Stimulated activated CD8-positive, alpha-beta memory T cell treated with anti-CD3 and anti-CD28 coated beads, Interleukin-4, amount 100 ng/mL, for 1 hour (primary cell): ENCODE measurements at places on chromosomes 3 and 15.

DNA sequence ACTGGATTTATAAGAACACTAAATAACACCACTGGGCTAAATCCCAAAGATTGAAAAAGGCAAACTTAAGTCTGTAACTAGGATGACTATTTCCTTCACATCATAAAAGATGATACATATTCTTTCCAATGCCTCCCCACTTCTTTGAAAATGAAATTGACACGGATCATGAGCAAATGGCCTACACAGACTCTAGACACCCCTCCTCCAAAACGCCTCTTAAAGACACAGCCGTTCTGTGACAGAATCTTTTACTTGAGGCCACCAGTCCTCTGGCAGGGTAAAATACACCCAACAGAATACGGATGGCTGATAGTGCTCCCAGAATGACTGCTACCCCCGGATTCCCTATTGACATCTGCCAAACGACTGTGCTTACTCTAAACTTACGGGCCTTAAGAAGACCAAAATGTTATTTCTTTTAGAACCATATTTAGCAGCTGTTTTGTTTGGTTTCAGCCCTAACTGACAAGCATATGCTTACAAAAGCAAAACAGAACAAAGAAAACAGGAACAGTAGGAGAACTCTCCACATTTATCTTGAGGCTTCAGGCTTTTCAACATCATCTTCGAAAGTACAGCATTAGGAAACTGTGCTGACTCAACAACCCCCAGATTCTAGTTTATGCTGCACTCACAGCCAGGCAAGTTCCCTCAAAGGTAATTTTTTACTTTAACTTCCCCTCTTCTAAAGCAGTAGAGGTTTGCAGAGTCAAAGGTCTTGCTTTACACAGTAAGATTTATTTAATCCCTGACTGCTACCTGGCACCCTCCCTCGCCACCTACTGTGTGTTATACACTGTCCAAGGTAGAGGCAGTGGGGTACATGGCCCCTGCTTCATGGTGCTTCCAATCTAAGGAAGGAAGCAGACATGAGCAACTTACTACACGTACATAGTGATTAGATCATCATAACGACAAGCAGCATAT, 84.3 kb downstream of the TNIK start:
- DNase-seq: no peak

DNA sequence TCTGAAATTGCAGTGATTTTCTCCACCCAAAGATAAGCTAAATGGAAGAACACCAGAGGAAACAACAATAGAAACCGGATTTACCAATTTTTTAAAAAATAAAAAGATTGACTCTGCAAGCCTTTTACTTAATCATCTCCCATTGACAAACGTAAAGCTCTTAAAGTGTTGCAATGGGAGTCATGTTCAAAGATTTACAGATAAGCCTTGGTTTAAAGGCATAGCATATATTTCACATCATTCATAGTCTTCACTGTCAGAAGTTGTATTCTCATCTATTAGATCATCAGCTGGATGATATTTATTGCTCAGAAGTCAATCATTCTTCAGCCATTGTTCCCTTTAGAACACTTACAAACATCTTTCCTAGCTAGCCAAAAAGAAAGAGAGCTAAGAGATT, 397.6 kb downstream of the GBE1 start:
- DNase-seq: no peak

GRCh38 chr3:177525987-177526712, 328.9 kb upstream of the TBL1XR1 start:
- no peak for DNase-seq

DNA sequence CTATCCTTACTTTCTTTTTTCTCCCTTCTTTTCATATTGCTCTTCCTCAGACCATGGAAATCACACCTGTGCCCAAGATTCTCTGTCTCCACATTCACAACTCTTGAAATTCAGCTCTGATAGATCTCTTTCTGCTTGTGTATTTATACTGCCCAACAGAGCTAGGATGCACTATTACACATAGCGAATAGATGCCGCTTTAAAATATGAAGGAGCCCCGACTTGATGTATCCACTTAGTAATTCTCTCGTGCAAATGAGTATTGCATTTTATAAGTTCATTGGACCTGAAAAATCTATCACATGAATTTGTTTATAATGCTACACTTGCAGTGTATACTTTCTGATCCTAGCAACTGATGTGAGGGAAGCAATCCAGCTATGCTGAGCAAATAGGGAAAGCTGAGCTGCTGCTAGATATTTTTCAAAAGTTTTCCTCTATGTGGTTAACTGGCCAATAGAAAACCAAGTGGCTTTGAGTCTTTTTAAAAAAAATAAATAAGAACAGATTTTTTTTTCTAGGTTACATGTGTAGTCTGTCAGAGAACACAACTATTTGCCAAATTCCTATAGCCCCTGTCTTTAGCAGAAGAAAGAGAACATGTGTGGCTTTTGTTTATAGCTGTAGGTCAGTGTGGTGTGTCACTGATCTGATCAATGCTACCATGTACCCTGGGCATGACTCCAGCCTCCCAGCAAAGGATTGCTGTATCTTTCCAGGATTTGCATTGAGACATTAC, 64.3 kb upstream of the LEKR1 start:
- DNase-seq: no peak

DNA sequence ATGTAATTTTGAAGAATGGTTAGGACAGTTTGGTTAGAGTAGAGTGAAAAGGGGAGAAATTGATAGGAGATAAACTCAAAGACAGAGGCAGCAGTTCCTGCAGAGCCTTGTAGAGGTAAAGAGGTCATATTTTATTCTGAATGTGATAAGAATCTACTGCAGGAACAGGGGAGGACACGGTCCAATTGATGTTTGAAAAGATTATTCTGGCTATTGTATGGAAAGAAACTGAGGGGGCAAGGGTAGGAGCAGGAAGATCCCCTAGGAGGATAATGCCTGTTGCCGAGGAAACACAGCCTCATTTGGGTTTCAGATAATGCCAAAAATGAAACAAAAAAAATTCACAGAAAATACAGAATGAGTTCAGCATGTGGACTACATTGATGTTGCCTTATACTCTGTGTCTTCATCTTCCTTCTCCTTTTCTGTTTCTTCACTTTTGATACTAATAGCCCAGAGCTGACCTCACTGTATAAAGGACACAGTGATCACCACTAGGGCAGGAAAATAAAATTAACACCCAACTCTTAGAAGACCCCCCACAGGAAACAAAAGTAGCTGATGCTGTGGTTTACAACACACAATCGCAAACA, 454.6 kb upstream of the UBE2E2 start:
- DNase-seq: no peak

DNA sequence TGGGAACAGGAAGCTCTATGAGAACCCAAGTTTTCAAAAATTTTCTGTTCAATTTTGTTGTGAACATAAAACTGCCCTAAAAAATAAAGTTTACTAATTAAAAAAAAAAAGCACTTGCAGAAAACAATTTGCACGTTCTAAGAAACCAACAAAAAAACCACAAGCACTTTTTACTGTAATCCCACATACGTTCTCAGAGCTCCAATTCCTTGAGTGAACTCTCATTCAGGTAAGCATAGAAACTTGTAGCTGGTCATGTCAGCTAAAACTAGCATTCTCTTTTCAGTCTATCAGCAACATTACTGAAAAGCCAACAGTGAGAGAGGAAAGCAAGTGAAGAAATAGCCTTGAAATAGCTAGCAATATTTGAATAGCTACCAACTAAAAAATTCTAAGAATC, 11.5 kb upstream of the TMF1 start:
- no peak for DNase-seq

DNA sequence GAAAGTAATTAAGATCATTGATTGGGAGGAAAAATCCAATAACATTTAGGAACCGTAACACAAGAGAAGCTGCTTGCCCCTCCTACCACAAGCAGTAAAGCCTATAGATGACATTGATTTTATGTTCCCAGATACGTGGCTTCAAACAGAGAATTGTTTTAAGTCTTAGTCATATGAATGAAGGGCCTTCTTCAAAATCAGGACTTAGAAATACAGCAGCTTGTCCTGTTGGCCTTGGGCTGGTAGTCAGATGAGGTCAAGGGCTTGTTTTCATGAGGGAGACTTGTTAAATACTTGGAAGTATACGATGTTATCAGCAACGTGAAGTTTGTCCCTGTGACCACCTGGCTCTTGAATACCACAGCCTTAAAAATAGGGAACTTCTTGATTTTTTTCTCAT, 114.4 kb downstream of the VGLL4 start:
- DNase-seq: no peak

- DNase-seq: no peak
Measured at GRCh38 chr15:77537006-77537405, 95.7 kb downstream of the LINGO1 start.

DNA sequence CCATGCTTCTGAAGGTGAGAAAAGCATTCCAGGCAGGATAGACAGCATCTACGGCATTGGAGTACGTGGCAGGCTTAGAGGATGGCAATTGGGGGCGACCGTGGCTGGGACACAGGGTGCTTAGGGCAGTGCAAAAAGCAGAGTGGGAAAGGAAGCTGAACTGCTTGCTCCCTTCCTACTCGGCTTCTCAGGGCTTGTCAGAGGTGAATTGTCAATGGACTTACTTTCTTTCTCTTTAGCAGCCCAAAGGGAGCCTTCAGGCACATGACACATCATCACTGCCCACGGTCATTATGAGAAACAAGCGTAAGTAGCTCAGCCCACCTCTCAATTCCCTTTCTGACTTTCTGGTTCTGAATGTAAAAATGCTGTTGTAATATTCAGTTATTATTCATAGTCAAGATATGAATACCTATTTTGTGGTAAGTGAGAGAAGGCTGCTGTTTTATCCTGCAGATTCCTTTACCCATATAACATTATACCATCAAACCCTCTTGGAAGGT, 84.3 kb downstream of the KLHL25 start:
- no peak for DNase-seq

- DNase-seq: no peak
Measured at GRCh38 chr3:119978554-119979208, 115.6 kb downstream of the GSK3B start.

GRCh38 chr15:34610354-34610753, 26.9 kb upstream of the GOLGA8B start:
- DNase-seq: no peak
